Stimulated activated CD4-positive, alpha-beta T cell treated with anti-CD3 and anti-CD28 coated beads, Interleukin-4, amount 100 ng/mL, for 4 hours (primary cell): ENCODE measurements at places on chromosomes 4 and X.

- DNase-seq, result no peak
These were observed 40.4 kb downstream of the CPEB2 start for GRCh38 chr4:15042529-15043167.

- no peak for DNase-seq
These were observed 33.1 kb downstream of the FTHL17 start for GRCh38 chrX:31038575-31039326.

DNA sequence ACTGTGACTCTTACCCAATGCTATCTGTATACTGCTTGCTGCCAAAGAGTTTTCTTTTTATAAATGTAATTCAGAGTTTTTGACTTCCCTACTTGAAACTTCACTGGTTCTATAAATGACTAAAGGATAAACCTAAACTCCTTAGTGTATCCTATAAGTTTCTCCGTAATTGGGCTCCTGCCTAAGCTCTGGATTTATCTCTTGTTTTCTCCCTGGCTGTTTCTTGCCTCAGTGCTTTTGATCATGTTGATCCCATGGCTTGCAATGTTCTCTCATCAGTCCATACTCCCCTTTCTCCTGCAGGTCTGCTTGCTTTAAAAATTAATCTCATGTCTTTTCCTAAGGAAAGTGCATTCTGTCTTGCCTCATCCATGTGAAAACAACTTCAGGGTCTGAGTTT lies 1543.1 kb upstream of the IGFBP7 start:
- DNase-seq, result no peak

DNA sequence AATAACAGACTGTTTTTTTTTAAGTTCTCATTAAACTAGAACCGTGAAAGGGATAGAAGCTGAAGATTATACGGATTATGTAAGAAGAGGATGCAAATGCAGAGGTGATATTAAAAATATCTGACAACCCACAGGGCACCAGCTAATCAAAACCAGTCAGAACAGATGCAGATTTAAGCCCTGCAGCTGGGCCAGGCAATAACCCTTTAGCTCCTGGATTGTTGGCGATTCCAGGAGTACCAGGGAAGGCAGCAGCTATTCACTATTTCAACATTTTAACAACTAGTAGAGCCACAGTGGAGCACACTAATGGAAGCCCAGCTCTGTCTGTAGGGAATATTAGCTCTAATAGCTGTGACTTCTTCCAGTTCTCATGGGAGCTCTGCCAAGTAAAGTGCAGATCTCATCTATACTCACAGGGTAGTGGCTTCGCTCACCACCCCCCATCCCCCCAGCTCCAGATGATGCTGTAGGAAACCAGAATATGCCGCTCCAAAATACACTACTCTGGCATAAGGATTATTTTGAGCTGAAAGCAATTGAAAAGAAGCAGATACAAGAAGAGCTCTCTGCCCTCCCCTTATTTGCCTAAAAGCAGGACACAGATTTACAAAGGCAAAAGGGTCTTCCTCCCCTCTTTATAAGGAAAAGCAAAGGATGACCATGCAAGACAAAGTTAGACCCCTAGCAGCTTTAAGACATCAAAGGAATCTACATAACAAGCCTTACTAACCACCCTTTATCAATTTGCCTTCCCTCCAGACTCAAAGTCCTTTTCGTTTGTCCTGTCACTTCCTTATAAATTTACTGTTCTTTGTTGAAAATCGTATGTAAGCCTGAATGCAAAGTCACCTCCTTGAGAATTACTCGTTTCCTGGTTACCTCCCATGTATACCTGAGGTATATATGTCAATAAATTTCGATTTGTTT lies 13.7 kb downstream of the SCD5 start:
- DNase-seq, result no peak

DNA sequence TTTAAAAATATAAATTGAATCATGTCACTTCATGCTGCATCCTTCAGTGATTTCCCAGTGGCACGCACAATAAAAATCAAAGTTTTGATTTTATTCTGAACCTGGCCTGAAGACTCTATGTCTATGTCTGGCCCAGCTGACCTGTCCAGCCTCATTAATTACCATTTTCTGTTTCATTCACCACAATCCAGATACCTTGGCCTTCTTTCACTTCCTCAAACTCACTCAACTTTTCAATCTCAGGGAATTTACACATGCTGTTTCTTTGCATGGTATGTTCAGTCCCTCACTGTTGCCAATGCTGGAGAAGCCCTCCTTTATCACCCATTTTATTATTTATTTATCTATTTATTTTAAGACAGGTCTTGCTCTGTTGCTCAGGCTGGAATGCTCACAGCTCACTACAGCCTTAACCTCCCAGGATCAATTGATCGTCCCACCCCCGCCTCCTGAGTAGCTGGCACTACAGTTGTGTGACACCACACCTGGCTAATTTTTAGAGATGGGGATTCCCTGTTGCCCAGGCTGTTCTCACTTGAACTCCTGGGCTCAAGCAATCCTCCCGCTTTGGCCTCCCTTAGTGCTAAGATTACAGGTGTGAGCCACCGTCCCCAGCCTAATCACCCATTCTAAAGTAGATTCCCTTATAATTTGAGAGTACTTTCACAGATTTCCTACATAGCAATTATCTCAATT lies 43.1 kb downstream of the ZGRF1 start:
- DNase-seq, result no peak

GRCh38 chr4:86448871-86449270 lies 89.0 kb upstream of the MAPK10 start:
- DNase-seq, result no peak

GRCh38 chr4:66929748-66930147 lies 615.6 kb downstream of the CENPC start:
- DNase-seq, result no peak

DNA sequence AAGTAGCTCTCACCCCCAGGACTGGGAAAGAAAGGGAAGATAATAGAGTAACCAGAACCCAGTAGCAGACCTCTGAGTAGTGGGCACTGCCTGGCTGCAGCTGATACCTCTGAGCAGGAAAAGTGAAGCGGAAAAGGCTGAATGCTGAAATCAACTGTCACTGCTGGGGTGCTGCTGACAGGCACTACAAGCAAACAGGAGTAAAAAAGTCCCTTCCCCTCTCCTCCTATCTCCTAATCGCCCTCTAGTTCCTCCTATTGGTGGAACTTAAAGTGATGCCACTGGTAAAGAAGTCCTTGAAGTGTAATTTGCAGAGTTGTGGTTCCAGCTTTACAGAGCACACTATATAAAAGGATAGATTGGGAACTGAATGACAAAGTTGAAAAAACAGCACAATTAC lies 32.8 kb upstream of the GLRB start:
- no peak for DNase-seq

- no peak for DNase-seq
These were observed 62.5 kb downstream of the NPY1R start for GRCh38 chr4:163269869-163270268.

GRCh38 chrX:70171624-70172023 lies 5.7 kb upstream of the DGAT2L6 start:
- DNase-seq, result no peak

- DNase-seq, result no peak
These were observed 1052.1 kb upstream of the PCDH10 start for GRCh38 chr4:132097041-132097440.

GRCh38 chrX:77668391-77669237 lies 117.4 kb downstream of the ATRX start:
- no peak for DNase-seq
